ENCODE measurements at places on chromosomes 6 and 20.

DNA sequence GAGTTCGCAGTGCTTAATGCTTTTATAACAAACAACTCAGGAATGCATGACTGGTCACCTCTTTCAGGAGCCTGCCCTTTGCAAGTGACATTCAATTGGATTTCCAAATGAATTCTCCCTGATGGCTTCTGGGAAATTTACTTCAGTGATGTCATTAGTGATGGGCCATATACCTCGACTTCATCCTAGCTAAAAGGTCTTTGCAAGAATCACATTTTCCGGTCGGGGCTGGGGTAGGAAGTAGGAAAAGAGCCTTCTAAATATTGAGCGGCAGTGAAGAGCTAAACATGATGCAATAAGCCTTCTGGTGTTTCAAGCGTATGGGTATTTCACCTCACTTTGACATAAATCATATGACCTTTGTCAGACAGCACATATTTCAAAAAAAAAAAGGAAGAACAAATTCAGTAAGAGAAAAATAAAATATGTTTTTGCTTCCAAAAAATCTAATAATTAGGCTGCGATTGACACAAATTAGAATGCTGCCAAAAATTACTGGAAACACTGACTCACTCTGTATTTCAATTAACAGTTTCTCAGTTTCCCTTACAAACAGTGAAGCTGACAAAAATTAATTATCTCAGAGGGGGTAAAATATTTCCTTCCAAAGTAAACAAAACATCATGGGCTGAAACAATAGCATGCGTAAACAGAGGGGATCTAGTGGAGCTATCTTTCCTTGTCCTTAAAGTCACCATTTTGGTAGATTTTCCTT, 39.8 kb downstream of the ADTRP start:
- DNase-seq: no peak

DNA sequence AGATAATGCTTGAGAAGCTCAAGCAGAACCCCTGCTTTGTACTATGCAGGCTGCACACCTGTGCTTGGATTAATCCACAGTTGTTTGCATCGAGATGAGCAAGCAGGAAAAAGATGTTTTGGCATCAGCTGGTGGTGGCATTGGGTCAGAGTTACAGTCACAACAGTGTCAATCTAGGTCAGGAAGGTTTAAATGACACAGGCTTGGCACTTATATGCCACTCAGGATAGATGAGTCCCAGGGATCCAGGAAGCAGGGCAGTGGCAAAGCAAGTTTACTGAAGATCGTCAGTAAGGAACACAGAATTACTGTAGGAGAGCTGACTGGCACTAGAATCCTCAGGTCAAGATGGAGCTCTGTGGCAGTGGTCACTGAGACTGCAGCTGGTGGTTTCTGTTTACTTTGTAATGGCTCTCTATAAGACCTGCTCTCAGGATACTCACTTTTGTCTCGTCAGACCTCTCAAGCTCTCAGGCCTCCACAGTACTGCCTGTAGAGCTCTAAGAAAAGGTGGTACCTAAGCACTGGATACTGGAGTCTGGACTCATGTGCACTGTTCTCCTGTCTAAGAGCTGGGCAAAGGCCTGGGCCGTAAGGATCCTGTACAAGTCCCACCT, 110.1 kb upstream of the HS3ST5 start:
- no peak for DNase-seq

DNA sequence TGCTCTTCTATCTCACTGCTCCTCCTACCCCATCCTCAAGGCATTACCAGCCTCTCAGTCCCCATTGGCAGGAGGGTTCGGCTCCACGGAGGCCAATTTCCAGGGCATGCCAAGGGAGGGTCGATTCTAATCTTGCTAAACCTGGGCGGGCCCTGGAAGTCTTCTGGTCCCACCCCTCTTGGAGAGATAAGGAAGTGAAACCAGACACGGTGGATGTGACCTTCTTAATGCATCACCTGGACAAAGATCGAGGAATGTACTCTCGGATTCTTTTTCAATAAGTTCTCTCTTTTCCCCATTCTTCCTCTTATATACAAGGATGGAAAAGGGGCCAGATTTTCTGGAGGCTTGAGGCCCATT, 112.2 kb upstream of the ARMC2 start:
- DNase-seq: no peak

DNA sequence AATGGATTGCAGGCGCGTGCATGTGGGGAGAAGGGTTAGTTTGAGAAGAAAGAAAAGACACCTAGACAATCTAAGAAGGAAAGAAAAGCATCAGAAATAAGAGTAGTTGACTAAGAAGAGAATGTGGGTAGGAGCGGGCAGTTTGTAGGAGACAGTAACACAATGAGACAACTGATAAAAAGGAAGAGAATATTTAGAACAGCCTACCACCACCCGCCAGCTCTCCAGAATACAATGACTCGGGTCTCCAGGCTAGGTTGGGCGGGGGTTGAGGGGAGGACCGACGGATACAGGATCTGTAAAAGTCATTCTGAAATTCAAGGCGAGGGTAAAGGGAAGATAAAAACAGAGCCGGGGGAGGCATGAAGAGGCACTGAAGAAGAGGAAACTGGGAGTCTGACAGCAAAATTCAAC, 712 bp downstream of the ABHD16A start:
- no peak for DNase-seq

GRCh38 chr20:19071902-19072498, 140.4 kb upstream of the SLC24A3 start:
- no peak for DNase-seq

DNA sequence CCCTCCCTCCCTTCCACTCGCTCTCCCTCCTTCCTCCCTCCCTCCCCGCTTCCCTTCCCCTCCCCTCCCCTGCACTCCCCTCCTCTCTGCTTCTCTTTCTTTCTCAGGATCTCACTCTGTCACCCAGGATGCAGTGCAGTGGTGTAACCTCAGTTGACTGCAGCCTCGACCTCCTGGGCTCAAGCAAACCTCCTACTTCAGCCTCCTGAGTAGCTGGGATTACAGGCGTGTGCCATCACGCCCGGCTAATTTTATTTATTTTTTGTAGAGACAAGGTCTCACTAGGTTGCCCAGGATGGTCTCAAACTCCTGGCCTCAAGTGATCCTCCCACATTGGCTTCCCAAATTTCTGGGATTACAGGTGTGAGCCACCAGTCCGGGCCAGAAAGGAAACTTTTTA, 23.6 kb upstream of the SERPINB1 start:
- no peak for DNase-seq

GRCh38 chr6:56757588-56757984, 114.9 kb upstream of the DST start:
- no peak for DNase-seq

DNA sequence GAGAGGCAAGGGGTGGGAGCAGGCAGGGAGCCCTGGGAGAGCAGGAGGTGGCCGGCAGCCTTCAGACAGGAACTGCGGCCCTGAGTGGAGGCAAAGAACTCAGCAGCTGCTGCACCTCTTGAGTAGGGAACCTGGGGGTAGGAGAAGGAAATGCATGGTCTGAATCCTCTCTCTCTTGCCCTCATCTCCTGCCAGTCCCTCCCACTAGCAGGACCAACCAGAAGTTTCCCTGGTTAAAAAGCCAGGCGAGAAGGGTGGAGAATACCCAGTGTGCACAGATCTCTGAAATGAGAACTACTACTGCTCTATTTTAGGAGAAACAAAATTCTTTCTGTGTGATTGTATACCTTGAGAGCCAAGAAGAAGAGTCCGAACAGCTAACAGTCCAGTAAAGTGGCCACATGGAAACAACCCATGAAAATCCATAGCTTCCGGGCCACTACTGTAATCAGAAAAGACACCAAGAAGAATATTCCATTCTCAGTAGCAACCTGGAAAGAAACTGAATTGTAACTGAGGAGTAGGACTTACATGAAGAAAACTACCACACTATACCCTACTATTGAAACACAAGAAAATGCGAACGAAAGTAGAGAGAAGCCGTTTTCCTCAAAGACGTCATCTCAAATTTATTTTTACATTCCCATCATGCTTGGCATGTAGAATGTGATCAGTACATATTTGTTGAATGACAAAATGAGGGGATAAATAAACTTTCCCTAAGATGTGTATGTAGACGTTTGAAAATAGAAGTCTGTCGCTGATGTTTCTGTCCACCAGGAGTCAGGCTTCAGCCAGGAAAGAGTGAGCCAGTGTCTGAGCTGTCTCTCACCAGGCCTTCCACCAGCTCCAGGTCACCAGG, 25.6 kb downstream of the WRNIP1 start:
- no peak for DNase-seq
